ENCODE measurements at places on chromosomes 7 and 10. TPM values are rescaled to one million over a fixed set of nuclear protein-coding genes. Genes with fewer than 3 reads are reported as not detected.

The SAP25 gene
- total RNA-seq: 8.1 TPM

The GRID2IP gene
- total RNA-seq: 2.5 TPM

- peaks cover 4% of the 10 kb centered on the region for H3K4me1 ChIP-seq
- H3K36me3 ChIP-seq: no peaks in the 10 kb centered on the region
- H3K27me3 ChIP-seq: no peaks in the 10 kb centered on the region
- no peak overlapping the region for H3K4me3 ChIP-seq
- no peak for DNase-seq
These were observed 84.2 kb downstream of the SEMA3A start for GRCh38 chr7:84110400-84110799.

DNA sequence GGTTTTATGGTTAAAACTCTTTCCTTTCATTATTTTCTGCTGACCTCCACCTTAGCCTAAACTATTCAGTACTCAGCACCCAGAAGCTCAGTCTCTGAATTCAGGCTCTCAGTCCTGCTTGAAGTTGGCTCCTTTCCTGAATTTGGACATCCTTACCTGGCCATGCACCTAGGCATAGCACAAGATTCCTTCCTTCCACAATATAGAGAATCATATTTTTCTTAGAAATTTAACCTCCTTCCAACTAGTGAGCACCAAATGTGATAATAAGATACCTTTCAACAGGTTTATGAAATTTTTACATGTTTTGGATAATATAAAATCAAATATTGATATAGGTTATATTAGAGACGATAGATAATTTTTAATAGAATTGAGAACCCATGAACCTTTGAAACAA lies 905.6 kb upstream of the GHITM start:
- no peaks in the 10 kb centered on the region for H3K36me3 ChIP-seq
- no peak overlapping the region for H3K4me3 ChIP-seq
- no peak for DNase-seq
- no peak overlapping the region for H3K27ac ChIP-seq

GRCh38 chr7:123945938-123946337 lies 20.9 kb downstream of the SPAM1 start:
- no peak overlapping the region for H3K4me3 ChIP-seq
- DNase-seq: no peak
- peaks cover 6% of the 10 kb centered on the region for H3K4me1 ChIP-seq
- no peak overlapping the region for H3K27ac ChIP-seq
- no peaks in the 10 kb centered on the region for H3K27me3 ChIP-seq
- no peaks in the 10 kb centered on the region for H3K36me3 ChIP-seq
